ENCODE measurements at places on chromosomes 12 and 14.

DNA sequence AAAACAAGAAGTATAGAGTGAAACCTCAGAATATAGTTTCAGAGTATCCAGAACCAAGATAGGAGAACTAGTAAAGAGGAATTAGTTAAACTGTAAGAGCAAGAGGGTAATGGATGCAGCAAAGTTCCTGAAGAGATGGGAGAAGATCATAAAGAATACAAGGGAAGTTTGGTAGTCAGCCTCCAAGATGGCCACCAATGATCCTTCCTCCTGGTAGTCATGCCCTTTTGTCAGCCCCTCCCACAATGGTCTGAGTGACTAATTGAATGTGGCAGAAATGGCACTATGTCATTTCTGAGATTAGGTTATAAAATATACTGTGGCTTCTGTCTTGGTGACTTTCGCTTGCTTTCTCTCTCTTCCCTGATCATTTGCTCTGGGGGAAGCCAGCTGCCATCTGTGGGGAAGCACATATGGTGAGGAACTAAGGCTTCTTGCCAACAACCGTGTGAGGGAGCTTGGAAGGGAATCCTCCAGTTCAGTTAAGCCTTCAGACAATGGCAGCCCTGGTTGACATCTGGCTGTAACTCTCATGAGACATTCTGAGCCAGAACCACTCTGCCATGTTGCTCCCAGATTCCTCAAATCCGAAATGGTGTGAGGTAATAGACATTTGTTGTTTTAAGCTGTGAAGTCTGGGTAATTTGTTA, 55.3 kb upstream of the AMN1 start:
- DNase-seq = no peak

GRCh38 chr12:112239881-112240280, 114.5 kb downstream of the TRAFD1 start:
- DNase-seq = no peak

GRCh38 chr14:101083564-101084435, 180.3 kb upstream of the RTL1 start:
- DNase-seq = no peak

DNA sequence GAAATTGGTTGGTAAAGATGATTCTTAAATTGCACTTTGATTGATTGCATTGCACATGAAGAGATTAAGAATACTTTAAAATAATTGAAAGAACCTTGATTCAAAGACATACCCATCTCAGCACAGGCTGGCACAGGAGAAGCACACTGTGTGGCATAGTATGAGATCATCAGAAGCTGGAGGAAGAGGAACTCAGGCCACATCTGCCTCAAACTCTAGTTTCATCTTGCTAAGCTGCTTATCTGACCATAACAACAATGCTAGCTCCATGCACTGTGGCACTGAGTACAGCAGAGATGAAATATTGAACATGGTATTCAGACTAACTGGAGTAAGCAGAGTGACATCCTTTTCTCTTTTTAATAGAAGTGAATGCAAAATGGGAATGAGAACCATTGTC, 99.1 kb downstream of the TBC1D30 start:
- no peak for DNase-seq

DNA sequence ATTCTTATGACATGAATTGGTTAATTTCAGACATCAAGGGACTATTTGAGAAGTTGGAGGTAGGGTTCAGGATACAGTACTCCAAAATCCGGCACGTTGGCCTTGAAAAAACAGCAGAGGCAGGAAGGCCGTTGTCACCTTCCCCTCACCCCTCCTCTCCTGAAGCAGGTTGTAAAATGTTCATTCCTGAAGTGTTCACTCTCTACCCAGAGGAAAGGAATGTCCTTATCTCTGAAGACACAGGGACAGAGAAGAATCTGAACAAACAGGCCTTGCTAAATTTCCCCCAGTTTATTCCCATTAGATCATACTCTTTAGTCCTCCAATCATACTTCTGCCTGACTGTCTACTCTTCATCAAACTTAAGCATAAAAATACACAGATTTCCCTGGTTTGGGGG, 313.6 kb downstream of the ZFP36L1 start:
- DNase-seq = no peak

DNA sequence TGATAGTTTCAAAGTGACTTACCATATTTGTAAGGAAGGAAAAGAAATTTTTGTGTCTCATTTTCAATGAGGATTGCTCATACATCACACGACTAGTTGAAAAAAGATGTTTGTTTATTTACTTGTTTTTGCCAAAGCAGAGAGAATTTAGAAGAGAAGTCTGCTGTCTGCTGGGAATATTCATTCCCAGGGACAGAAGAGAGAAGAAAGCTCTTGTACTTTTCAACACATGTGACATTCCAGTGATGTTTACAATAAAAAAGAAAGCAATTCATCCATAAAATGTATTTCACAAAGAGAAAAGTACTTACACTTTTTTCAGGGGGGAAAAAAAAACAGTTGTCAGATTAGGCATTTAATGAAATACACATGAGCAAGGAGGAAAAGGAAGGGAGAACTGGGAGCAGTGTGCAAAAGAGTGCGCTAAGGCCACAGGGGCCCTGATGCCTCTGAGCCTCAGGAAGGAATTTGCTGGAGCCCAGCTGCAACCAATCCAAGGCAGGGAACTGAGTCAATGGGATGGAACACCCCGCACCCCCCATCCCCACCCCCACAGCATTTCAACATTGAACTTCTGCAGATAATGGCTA, 115.0 kb downstream of the RPAP3 start:
- DNase-seq = no peak

DNA sequence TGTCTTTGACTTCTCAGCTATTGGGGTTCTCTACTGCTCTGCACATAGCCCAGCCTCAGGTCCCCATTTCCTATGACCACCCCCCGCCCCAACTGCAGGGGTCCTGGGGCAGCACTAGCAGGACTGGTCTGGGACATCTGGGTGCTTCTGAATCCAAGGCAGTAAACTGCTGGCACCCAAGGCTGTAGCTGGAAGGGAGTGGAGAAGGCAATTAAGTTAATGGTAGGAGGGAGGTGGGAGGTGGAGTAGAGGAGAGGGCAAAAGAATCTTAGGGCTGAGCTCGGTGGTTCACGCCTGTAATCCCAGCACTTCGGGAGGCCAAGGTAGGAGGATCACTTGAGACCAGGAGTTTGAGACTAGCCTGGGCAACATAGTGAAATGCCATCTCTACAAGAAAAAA, 11.5 kb downstream of the PLEK2 start:
- DNase-seq = no peak

- no peak for DNase-seq
Observed at GRCh38 chr14:88191605-88192004, 131.5 kb downstream of the KCNK10 start.

- DNase-seq = no peak
Observed at GRCh38 chr12:65248656-65249633, 29.5 kb upstream of the MSRB3 start.

DNA sequence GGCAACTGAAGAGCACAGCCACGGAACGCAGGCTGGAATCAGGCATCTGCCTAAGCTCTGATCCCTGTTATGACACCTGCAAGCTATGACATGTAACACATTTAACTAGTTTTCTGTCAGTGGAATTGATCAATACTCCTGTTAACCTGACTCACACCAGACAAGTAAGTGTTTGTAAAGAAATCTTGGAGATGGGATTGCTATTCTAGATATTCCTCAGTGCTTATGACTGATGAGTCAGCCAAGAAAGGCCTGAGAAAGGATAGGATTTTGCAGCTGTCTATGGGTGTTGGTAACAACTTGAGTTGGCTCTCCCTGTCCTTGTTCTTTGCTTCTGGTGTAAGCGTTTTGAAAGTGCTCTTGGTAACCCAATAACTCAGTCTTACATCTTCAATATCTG, 110.5 kb downstream of the GPR135 start:
- DNase-seq = no peak

DNA sequence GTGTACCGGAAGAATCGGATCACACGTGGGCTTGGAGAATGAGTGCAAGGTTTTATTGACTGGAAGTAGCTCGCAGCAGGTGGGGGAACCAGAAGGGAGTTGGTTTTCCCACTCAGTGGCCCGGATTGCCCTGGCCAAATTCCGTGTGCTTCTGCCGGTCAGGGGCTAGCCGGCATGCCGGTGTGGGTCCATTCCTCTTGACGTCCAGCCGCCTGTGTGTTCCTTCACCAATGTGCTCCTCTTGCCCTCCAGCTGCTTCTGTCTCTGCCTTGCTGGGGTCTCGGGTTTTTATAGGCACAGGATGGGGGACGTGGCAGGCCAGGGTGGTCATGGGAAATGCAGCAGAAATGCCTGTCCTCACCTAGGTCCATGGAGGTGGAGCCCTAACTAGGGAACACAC, 11.0 kb downstream of the MYRFL start:
- no peak for DNase-seq

GRCh38 chr12:4645023-4645422, 3.8 kb downstream of the AKAP3 start:
- DNase-seq = no peak

- no peak for DNase-seq
Observed at GRCh38 chr12:92185052-92185451, 39.4 kb upstream of the BTG1 start.

DNA sequence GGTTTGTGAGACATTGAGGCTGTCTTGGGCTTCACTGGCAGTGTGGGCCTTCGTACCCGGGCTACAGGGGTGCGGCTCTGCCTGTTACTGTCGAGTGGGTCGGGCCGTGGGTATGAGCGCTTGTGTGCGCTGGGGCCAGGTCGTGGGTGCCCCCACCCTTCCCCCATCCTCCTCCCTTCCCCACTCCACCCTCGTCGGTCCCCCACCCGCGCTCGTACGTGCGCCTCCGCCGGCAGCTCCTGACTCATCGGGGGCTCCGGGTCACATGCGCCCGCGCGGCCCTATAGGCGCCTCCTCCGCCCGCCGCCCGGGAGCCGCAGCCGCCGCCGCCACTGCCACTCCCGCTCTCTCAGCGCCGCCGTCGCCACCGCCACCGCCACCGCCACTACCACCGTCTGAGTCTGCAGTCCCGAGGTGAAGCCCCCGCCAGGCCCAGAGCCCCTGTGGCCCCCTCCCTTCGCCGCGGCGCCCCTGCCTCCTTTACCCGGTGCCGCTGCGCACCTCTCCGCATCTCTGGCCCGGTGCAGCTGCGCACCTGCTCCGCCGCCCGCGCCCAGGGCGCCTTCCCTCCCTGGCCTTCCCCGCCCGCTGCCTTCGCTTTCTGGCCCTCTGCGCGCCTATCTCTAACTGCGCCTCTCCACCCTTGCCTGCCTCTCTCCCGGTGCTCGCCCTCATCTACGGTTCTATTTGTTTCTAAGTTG, at the start of gene ENO2:
TSS of gene ENO2 (plus strand) at position 335 of the 701 bp plus-strand sequence. CDS start 1,253 bp downstream, outside the sequence.
- peak; percentile 87 for DNase-seq

DNA sequence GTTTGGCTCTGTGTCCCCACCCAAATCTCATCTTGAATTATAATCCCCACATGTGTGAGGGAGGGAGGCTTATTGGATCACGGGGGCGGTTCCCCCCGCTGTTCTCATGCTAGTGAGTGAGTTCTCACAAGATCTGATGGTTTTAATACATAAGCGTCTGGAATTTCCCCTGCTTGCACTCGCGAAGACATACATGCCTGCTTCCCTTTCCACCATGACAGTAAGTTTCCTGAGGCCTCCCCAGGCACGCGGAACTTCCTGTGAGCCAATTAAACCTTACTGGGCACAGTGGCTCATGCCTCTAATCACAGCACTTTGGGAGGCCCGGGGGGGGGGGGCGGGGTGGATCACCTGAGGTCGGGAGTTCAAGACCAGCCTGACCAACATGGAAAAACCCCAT, 60.8 kb downstream of the R3HDM2 start:
- DNase-seq = no peak

GRCh38 chr14:22515929-22516328, 73.1 kb downstream of the DAD1 start:
- no peak for DNase-seq

DNA sequence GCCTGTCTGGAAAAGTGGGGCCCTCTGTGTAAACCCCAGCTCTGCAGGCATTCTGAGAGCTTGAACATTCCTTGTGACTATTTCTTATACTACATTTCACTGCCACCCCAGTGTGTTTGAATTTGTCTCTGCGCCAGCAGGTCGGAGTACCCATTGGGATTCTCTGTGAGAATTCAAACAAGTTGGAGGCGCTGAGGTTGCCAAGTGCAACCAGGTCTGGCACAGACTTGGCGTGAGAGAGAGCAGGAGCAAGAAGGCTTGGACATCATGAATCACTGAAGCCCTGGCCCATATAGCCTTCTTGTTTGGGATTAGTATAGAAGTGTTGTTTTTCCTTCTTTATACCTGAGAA, 33.0 kb upstream of the ATP2A2 start:
- no peak for DNase-seq

DNA sequence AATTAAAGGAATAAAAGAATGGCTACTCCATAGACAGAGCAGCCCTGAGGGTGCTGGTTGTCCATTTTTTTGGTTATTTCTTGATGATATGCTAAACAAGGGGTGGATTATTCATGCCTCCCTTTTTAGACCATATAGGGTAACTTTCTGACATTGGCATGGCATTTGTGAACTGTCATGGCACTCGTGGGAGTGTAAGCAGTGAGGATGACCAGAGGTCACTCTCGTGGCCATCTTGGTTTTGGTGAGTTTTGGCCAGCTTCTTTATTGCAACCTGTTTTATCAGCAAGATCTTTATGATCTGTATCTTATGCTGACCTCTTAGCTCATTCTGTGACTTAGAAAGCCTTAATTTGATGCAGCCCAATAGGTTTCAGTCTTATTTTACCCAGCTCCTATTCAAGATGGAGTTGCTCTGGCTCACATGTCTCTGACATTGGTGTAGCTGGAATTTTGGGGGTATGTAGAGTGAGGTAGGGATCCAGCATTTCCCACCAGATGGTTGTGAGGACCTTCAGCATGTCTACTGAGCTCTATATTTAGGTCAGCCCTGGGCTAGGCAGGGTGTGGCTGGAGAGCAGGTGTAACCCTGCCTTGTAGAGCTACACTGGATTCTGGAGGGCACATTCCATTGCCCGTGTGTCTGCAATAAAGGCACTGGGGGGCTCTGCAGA, 103.5 kb upstream of the SLC38A2 start:
- no peak for DNase-seq

GRCh38 chr12:51632623-51633022, 41.6 kb downstream of the SCN8A start:
- no peak for DNase-seq

DNA sequence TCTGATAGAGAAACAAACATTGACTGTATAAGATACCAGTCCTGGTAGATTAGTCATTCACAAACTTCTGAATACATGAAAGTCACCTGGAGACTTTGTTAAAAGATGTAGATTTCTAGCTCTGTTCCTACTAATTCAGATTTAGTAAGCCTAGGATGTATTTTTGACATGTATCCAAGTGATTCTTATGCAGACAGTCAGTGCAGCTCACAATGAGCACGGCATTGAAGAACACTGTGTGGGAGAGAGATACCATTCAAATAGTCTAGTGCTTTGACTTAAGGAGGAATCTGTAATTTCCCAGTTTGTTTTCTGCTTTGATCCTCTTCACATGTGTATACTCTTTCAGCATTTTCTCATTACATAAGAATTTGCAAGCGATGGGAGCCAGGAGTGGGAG, 68.7 kb upstream of the STXBP6 start:
- no peak for DNase-seq

DNA sequence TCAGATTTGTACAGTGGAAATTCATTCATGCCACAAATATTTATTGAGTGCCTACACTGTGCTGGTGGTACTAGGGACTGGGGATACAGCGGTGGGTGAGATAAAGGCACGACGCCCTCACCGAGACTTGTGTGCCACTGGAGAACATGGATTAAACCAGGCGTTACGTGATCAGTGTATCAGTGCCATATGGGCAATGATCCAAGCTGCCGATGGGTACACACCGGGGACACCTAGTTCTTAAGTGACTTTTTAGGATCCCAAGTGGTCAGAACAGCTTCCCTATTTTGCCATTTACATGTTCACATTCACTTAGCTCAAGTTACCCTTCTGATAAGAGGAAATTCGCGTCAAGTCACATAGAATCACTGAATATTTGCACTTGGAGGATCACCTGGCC, 236.7 kb downstream of the CACNA1C start:
- no peak for DNase-seq
